NCI-H1417 treated with DMSO at 0.1 percent for 48 hours (cell line): ENCODE measurements at places on chromosomes 5 and 9.

GRCh38 chr5:128708841-128709240 lies 170.8 kb upstream of the FBN2 start:
- DNase-seq = no peak

DNA sequence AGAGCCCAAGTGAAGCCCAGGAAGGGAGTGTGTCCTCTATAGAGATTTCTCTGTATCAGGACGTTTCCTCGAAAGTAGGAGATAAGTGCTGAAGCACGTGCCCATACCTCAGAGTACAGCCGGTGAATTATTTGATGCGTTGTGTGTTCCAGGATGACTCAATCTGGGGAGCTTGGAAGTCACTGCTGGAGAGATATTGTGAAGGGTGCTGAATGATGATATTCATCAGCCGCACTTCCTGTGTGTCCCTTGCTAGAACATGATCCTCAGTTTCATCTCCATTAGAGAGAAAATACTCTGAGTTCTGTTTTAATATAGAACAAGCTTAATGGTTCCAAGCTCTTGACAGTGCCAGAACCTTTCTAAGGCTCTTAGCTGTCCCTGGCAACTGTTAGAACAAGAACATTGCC lies 402.3 kb upstream of the ADAMTSL1 start:
- DNase-seq = no peak

DNA sequence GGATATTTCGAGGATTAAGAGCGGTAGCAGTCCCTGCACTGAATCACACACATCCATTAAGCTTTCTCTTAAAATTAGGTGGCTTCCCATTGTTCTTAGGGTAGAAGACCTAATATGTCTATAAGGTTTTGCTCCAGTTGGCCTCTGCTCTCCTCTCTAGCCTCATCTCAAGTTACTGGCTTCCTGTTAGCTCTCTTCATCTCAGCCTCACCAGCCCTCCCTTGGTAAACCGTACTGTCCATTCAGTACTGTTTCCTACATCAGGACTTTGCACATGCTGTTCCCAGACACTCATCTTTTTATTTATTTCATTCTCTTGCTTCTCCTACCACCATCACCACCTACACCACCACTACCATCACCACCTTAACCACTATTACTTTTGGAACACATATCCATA lies 428.6 kb downstream of the PDE4D start:
- no peak for DNase-seq

GRCh38 chr5:19270153-19270552 lies 717.8 kb downstream of the CDH18 start:
- no peak for DNase-seq

GRCh38 chr5:115755675-115756074 lies 60.8 kb downstream of the CDO1 start:
- no peak for DNase-seq

GRCh38 chr5:133806847-133807246 lies 161.6 kb downstream of the C5orf15 start:
- peak; percentile 9 for DNase-seq

- peak; percentile 53 for DNase-seq
Observed at GRCh38 chr5:103587185-103587748, 24.7 kb upstream of the NUDT12 start.

DNA sequence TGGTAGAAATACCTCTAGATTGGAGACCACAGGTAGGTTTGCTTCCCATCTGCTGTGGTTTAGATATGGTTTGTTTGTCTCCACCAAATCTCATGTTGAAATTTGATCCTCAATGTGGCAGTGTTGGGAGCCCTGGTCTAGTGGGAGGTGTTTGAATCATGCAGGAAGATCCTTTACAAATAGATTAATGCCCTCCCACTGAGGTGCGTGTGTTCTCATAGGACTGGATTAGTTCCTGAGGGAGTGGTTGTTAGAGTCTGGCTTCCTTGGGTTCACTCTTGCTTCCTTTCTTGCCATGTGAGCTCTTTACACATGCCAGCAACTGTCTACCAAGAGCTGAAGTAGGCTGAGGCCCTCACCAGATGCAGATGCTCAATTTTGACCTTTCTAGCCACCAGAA lies 391.1 kb upstream of the GRIA1 start:
- no peak for DNase-seq

DNA sequence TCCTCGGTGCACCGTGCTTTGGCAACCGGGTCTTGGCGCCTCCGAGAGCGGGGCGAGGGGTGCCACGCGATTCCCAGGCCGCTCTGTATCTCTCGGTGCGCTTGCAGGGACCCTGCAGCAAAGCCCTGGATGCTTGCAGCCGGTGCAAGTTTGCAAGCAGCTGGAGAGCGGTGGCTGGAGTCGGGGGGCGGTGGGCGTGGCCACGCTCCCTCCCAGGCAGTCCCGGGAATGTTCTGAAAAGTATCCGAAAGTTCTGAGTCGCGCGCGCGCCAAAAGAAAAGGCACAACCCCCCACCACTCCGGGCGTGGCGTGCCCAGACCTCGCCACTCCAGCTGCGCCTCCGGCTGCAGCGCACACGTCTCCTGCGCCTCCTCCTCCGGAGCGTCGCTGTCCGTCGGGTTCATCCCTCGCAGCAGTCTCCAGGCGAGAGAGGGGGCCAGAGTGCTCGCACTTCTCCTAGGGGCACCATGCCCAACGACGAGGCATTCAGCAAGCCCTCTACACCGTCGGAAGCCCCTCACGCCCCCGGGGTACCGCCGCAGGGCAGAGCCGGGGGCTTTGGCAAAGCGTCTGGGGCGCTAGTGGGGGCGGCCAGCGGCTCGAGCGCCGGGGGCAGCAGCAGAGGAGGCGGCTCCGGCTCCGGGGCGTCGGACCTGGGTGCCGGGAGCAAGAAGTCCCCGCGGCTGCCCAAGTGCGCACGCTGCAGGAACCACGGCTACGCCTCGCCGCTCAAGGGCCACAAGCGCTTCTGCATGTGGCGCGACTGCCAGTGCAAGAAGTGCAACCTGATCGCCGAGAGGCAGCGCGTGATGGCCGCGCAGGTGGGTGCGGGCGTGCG lies at the start of gene DMRT1:
DMRT1 (plus strand) TSS at position 327 of the 839 bp plus-strand sequence; CDS start at position 469, 142 bp downstream.
- no peak for DNase-seq

DNA sequence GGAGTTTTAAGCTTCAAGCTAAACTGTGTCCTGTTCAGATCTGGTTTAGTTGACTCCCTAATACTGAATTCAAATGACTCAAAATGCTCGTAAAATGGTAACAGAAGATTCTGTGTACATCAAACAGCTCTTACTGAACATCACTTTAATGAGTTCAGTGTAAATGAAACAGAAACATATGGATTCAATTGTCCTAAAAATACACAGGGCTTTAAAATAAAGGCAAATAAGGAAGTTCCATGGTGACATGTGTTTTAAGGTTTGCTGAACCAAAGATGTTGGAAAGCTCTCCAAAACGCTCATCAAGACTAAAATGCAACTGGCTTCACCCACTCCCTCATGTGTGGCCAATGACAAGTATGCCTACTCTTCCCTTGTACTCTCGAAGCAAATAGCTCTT lies 340.0 kb upstream of the PIK3R1 start:
- DNase-seq = no peak

GRCh38 chr5:36751886-36752285 lies 124.7 kb upstream of the NIPBL start:
- no peak for DNase-seq

DNA sequence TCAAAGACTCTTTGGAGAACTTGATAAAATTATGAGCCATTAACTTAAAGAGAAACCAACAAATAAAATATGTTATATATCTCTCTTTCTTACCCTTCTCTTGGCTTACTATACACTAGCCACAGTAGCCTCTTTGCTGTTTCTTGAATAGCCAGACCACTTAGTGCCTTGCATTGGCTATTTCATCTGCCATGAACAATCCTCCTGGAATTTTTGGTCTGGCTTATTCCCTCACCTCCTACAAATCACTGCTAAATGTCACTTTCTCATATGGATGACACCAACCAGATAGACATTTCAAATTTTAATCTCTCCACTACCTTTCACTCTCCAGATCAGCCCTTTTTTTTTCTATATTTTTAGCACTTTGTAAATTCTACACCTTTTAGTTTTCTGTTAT lies 1581.7 kb downstream of the EFNA5 start:
- DNase-seq = no peak

DNA sequence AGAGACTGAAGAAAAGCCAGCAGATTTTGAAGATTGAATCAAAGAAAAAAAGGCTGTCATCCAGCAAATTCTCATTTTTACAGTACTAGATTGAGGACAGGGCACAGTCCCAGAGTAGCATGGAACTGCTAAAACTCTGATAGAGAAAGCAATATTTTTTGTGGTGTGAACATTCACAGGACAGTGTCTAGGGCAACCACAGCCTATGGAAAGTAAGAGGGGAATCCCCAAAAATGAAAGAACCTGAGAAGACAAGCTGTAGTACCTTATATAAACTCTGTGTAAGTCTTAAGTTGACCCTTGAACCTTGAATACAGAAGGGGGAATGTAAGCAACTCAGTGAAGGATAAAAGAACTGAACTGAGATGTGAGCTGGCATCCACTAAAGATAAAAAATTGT lies 540.3 kb downstream of the HINT1 start:
- no peak for DNase-seq

DNA sequence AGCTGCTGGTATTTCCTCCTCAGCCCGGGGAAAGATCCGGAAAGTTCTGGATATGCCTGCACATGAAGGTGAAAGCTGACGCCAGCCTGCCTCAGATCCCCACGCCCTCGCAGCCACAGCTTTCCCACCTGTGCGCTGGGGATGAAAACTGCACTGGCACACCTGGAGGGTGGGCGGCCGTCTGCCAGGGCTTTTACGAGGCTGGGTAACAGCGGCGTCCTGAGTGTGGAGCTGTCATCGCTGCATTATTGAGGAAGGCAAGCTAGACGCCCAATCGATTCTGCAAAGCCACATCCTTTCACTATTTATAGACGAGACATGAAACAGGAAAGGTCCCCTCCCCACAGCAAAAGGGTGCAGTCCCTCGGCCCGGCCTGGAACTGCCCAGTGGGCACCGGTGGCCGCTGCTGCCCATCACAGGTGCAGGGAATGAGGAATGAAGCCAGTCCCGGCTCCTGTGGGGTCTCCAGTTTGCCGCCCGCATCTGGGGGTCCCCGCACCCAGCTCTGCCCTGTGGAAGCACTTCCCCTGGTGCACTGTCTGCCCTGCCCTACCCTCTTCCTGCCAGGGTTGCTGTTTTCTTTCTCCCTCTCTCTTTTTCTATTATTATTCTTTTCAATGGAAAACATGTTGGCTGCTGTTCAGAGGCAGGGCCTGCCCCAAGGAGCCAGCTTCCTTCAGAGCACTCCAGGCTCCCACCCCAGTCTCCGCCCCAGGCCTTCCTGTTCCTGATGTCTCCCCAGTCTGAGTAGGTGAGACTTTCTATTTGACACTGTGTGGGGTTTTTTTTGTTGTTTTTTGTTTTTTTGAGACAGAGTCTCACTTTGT lies 7.0 kb downstream of the NOTCH1 start:
- no peak for DNase-seq

DNA sequence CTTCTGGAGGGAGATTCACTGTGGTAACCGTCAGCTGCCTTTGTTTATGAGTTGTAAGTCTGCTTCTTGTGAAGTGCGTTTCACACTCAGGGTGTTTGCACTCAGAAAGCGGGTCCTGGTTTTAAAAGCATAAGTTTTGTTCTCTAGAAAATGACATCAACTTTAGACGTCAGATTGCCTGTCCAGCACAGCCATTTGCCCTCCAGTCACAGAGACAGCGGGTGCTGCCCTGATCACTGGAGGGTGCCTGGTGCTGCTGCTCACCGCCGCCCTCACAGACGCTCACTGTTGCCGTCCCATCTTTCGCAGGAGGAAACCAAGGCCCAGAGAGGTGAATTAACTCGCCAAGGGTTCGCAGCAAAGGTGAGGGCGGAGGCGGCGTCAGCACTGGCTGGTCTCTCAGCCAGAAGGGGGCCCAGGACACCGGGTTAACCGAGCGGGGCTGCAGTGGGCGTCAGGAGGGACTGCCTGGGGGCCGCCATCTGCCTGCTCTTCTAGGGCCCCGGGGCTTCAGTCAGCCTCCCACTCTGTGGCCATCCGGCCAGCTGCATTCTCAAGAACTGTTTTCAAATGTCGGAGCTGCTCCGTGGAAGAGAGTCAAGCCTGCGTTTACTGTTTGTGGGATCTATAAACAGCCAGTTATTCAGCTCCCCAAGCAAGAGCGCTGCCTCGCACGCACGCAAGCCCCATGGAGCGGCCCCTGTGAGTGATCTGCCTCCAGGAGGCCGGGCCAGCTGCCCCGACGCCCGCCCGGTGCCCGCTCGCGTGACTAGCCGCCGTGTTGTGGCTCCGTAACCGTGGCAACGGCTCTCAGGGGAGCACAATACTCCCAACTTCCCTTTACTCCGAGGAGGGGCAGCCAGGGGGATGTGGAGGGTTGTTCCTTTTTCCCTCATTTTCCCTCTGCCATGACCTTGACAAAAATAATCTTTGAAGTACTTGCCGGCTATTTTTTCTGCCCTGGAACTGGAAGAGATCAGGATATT lies 43.4 kb upstream of the EXOC3 start:
- peak; percentile 80 for DNase-seq

- DNase-seq = no peak
Observed at GRCh38 chr9:92846662-92847145, 31.1 kb downstream of the ZNF484 start.

- no peak for DNase-seq
Observed at GRCh38 chr5:148849461-148849860, 23.1 kb downstream of the ADRB2 start.

DNA sequence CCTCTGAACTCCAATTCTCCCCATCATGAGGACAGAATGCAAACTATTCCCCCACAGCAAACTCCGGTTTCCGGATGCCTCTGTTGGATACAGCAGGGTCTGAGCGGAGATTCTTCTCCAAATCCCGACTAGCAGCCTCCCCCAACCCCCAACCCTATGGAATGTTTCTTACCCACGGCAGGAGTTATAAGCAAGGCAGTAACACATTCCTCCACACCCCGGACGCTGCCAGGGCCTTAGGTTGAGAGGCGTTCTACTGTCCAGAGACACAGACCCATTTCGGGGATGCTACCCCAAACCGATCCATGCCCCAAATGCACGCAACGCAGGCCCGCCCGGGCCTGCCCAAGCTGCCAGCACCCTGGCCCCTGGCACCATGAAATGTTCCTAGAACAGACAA lies 85.6 kb upstream of the LMX1B start:
- DNase-seq = no peak

- no peak for DNase-seq
Observed at GRCh38 chr9:124503713-124504529, 3.3 kb downstream of the NR5A1 start.

- no peak for DNase-seq
Observed at GRCh38 chr9:99731950-99732349, 89.7 kb upstream of the NR4A3 start.

DNA sequence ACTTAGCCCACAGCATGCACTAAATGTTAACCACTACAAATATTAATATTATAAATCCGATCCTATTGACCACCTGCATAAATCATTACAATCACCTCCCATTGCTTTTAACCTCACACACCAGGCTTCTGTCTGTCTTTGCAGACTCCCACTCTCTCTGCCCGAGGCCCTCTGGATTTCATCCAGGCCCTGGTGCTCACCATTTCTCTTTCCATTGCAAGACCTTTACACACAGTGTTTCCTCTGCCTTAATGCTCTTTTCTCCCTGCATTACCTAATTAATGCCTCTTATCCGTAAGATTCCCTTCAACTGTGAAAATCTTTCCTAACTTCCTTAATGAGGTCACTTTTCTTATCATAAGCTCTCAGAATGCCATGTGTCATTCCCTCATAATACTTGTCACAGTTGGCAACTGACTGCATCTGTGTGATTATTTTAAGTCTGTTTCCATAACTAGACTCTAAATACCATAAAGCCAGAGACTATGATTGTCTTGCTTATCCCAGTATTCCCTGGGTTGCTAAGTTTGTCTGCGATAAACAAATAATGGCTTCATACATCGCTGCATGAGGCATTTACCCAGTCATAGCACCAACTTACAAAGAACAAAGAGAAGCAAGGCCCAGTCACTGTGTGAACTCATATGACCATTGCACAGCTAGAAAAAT lies 155.1 kb downstream of the CCDC192 start:
- DNase-seq = no peak

GRCh38 chr9:125687163-125687863 lies 19.7 kb downstream of the MAPKAP1 start:
- DNase-seq = no peak
